ENCODE measurements at places on chromosomes 11 and 22. TPM values are rescaled to one million over a fixed set of nuclear protein-coding genes. Genes with fewer than 3 reads are reported as not detected.
A peak's percentile ranks its signal among the peaks of the same experiment; 100 is the strongest.

DNA sequence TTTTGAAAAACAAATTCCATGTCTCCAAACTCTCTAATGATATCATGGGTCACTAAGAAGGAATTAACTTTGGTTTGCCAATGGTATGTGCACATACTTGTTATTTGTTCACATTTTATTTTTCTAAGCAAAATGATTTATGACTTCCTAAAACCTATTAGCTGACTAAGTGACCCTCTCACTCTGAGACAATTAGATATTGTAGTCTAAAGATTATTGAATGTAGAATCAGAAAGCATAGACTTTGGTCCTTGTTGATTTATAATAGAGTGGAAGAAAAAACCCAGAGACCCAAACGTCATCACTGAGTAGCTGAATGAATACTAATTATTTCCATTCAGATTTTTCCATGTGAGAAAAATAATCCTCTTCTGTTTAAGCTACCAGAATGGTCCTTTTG lies 243.5 kb upstream of the ANO3 start:
- no peak for DNase-seq
- no peaks in the 10 kb centered on the region for H3K36me3 ChIP-seq
- no peaks in the 10 kb centered on the region for H3K4me1 ChIP-seq
- H3K4me3 ChIP-seq = no peak overlapping the region
- H3K27ac ChIP-seq = no peak overlapping the region

GRCh38 chr11:794013-794765 lies 3.9 kb downstream of the SLC25A22 start:
- H3K36me3 ChIP-seq = peaks cover 29% of the 10 kb centered on the region
- peaks cover 5% of the 10 kb centered on the region for H3K27me3 ChIP-seq
- peaks cover 54% of the 10 kb centered on the region for H3K4me1 ChIP-seq

- H3K27ac ChIP-seq = no peak overlapping the region
- H3K27me3 ChIP-seq = peaks cover 2% of the 10 kb centered on the region
- H3K36me3 ChIP-seq = no peaks in the 10 kb centered on the region
- H3K4me1 ChIP-seq = no peaks in the 10 kb centered on the region
- H3K4me3 ChIP-seq = no peak overlapping the region
Measured at GRCh38 chr22:48153726-48154125, 1391.3 kb downstream of the TBC1D22A start.

DNA sequence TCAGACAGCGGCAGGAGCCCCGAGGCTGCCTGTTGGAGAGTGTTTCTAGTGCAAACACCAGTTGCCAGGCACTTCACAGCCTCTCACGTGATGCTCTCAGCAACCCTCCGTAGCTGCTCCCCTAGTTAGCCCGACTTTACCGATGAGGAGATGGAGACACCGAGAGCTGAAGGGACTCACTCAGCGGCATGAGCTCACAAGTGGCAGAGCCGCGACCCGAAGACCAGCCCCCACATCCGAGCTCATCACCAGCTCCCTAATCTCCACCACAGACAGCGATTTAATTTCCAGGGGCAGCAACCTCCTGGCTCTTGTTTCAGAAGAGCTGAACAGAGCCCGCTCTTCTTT lies 28.7 kb upstream of the RTL6 start:
- H3K27ac ChIP-seq = no peak overlapping the region
- no peak for DNase-seq
- H3K27me3 ChIP-seq = no peaks in the 10 kb centered on the region
- H3K36me3 ChIP-seq = no peaks in the 10 kb centered on the region
- H3K4me3 ChIP-seq = no peak overlapping the region

DNA sequence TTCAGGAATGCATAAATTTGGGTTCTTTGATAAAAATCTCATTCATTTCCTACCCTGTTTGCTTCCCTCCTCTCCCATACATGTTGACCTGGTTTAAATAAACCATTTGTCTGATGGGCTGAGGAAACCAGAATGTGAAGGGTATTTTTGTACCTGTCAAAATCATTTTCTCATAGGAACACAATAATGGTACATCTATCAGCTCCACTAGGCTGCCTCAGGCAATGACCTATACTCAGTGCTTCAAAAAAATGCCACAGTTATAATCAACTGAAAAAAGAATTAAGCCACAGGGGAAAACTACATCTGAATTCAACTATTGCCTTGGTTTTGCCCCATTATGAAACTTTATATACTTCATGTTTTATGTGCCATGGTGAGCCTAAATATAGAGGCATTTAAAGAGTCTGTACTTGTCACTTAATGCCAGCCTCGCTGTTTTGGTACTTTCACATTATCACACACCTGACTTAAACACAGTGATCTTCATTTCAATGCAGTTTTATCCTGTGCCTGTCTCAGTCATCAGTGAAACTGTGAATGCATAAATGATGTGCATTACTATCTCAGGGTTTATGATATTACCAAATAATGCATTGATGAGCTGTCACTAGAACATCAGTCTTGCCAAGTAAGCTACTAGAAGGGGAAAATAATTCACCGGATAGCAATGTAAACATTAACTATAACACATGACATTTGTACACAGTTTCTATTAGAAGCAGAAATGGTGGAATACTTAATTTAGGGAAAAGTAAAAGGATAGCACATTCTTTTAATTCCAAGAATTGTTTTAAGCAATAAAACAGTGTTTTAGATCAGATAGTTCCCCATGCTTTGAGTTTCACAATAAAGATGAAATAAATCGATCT lies 92.7 kb downstream of the MSANTD4 start:
- H3K27me3 ChIP-seq = no peaks in the 10 kb centered on the region
- no peak for DNase-seq
- no peak overlapping the region for H3K27ac ChIP-seq
- no peaks in the 10 kb centered on the region for H3K36me3 ChIP-seq
- H3K4me3 ChIP-seq = no peak overlapping the region
- H3K4me1 ChIP-seq = no peaks in the 10 kb centered on the region

- peak; percentile 73 for DNase-seq
- peaks cover 19% of the 10 kb centered on the region for H3K4me1 ChIP-seq
- no peak overlapping the region for H3K4me3 ChIP-seq
- H3K27me3 ChIP-seq = peaks cover 28% of the 10 kb centered on the region
- no peak overlapping the region for H3K27ac ChIP-seq
Measured at GRCh38 chr11:35615921-35616900, 2.0 kb upstream of the FJX1 start.

GRCh38 chr11:46149342-46149741 lies 28.1 kb upstream of the PHF21A start:
- H3K27ac ChIP-seq = no peak overlapping the region
- H3K36me3 ChIP-seq = no peaks in the 10 kb centered on the region
- H3K4me3 ChIP-seq = no peak overlapping the region
- DNase-seq = no peak

GRCh38 chr11:75429902-75430713 lies 2.9 kb downstream of the KLHL35 start:
- peak; percentile 52 for DNase-seq
- no peaks in the 10 kb centered on the region for H3K36me3 ChIP-seq
- peaks cover 30% of the 10 kb centered on the region for H3K4me1 ChIP-seq
- peaks cover 38% of the 10 kb centered on the region for H3K27me3 ChIP-seq
- H3K27ac ChIP-seq = no peak overlapping the region
- H3K4me3 ChIP-seq = peak overlapping the region; percentile 43

DNA sequence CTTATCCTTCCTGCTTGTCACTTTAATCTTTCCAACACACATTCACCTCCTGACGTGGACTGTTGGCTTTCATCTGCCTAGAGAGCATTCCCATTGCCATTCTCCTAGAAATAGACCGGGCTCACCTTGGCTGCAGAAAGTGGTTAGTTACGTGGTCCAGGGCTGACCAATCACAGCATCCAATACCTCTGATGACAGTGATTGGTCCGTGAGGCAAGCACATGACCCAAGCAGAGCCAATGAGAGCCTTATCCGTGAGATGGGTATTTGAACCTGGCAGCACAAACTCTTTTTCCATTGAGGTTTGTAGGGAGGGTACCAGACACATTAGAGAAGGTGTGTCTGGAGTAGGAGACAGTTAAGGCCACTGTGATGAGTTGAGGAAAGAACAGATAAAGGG lies 85.8 kb downstream of the MIAT start:
- H3K36me3 ChIP-seq = peaks cover 30% of the 10 kb centered on the region
- H3K27me3 ChIP-seq = no peaks in the 10 kb centered on the region
- no peak overlapping the region for H3K4me3 ChIP-seq
- no peak overlapping the region for H3K27ac ChIP-seq
- DNase-seq = no peak

DNA sequence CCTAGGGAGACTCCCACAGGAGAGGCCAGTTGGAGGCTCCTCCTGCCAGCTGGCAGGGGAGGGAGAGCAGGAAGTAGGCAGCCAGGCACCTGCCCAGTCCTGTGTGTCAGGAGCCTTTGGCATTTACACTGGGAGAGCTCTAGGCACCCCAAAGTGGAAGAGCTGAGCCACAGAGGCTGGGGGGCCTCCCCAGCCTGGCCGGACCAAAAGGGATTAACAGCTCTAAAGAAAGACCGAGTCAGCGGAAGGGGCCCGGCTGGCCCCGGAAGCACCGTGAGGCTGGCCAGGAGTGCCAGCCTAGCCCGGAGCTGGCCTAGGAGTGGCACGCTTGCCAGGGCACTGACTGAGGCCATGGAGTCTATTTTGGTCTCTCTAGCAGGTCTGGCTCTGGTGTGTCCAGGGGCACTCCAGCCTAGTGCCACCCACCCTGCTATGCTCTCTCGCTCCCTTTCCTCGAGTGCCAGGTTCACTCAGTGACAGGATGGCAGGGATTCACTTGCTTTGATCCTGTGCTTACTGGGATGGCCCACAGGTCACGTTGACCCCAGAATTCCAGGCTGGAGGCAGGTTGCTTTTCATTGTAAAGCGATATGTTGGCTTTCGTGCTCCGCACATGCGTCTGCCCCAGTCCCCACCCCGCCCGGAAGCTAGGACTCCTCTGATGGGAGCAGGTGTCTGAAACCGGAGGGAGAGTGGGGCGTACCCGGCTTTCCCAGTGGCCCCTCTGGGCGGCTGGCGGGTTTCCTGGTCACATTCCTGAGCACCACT lies 3.3 kb upstream of the KMT5B start:
- H3K27ac ChIP-seq = no peak overlapping the region
- H3K4me1 ChIP-seq = peaks cover 17% of the 10 kb centered on the region
- H3K4me3 ChIP-seq = no peak overlapping the region

GRCh38 chr22:24289114-24289513 lies 18.5 kb downstream of the SPECC1L start:
- peaks cover 14% of the 10 kb centered on the region for H3K4me1 ChIP-seq
- no peaks in the 10 kb centered on the region for H3K27me3 ChIP-seq
- no peak overlapping the region for H3K4me3 ChIP-seq
- H3K36me3 ChIP-seq = no peaks in the 10 kb centered on the region

GRCh38 chr11:8603696-8604077 lies 9.7 kb upstream of the STK33 start:
- H3K27ac ChIP-seq = no peak overlapping the region
- H3K27me3 ChIP-seq = peaks cover 10% of the 10 kb centered on the region
- H3K4me1 ChIP-seq = no peaks in the 10 kb centered on the region

GRCh38 chr22:44459551-44459950 lies 38.5 kb downstream of the RTL6 start:
- DNase-seq = no peak
- no peak overlapping the region for H3K27ac ChIP-seq
- no peak overlapping the region for H3K4me3 ChIP-seq
- no peaks in the 10 kb centered on the region for H3K27me3 ChIP-seq
- no peaks in the 10 kb centered on the region for H3K36me3 ChIP-seq

GRCh38 chr11:7648264-7648663 lies 25.0 kb downstream of the CYB5R2 start:
- no peaks in the 10 kb centered on the region for H3K27me3 ChIP-seq
- no peak for DNase-seq

TREH gene
- not detected for total RNA-seq

TMPRSS4 gene
- total RNA-seq = not detected

CREB3L1 gene
- total RNA-seq = not detected

SCGB2A2 gene
- total RNA-seq = not detected

TSGA10IP gene
- total RNA-seq = not detected

SLC22A9 gene
- total RNA-seq = not detected

PHF21B gene
- not detected for total RNA-seq

Measured in CD4-positive, alpha-beta T cell (primary cell).